ELF-1 (cell line): ENCODE measurements at places on chromosomes 2 and 18.

- peak; percentile 30 for DNase-seq
Observed at GRCh38 chr2:223051693-223052289, at the start of gene KCNE4. Gene KCNE4, plus strand, starts transcription at chr2:223052190. Its CDS starts 641 bp downstream, at chr2:223052831.

GRCh38 chr2:80255918-80256781, 48.4 kb downstream of the LRRTM1 start:
- peak; percentile 37 for DNase-seq

DNA sequence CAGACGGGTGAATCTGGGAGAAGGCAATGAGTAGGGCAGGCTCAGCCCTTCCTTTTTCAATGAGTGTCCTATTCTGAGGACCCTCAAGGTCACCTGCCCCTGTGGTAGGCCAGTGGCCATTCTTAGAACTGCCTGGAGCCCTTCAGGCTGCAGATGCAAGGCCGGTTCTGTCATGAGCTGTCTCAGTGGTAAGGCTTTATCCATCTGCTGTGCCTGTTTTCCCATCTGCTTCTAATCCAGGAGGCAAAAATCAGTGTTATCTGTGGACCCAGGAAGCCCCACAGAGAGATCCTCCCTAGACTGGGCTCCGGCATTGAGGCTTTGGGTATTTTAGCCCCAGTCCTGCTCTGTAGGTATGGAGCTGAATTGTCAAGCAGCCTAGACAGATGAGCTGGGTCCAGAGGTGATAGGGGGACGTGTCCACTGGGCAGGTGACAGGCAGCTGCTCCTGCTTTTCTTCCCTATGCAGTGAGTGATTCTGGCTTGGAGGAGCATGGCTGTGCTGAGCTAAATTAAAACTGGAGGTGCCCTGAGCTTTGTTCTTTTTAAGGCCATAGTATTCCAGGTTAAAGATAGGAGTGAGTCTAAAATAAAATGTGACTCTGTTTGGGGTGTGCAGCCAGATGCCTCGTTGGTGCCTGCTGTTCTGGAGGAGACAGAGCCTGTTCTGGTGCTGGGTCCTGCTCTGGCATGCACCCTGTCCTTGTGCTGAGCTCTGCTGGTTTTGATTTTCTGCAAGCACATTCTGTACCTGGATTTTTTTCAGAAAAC, 92.5 kb downstream of the FHOD3 start:
- no peak for DNase-seq

DNA sequence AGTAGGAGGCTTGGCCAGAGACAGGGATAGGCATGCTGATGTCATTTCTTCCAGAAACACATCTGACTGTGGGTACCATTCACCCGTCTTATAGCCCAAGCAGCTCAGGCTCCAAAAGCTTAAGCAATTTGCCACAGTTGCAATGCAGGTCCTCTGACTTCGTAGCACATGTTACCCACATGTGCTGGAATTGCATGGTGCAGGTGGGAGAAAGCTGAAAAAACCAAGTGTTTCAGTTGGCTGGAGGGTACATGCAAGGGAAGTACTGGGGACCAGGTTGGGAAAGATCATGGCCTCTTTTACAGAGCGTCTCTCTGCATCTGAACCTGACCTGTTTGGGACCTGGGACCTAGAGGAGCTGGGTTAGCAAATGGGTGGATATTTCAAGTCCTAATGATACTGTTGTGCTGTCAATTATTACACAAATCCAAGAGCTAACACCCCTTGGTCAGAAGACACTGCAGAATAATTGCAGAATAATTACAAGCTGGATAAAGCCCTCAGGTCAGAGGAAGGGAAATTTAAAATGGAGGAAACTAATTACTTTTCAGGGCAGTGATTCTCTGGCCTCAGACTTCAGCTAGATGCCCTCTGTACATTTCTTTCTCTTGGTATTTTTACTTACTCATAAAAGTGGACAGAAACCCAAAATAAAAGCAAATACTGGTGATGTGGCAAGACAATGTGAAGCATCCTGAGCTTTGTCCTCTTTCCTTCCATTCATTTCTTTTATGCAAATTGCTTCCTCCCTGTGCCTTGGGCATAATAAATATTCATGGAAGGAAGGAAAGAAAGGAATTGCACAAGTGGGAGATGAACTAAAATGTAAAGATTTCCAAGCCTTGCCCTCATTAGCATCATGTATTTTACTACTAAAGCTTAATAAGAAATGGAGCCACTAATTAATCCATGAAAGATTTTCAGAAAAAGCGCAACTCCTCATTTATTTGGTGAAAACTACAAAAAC, 45.6 kb upstream of the TTC39C start:
- DNase-seq: no peak

DNA sequence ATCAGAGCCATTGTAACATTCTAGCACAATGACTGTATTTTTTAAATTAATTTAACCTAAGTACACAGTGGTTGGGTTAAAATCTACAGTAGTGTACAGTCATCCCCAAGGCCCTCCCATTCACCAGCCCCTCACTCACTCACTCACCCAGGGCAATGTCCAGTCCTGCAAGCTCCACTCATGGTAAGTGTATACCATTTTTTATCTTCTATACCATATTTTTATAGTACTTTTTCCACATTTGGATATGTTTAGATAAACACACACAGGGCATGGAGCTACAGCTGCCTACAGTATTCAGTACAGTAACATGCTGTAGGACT, 72.1 kb downstream of the COPS8 start:
- no peak for DNase-seq

DNA sequence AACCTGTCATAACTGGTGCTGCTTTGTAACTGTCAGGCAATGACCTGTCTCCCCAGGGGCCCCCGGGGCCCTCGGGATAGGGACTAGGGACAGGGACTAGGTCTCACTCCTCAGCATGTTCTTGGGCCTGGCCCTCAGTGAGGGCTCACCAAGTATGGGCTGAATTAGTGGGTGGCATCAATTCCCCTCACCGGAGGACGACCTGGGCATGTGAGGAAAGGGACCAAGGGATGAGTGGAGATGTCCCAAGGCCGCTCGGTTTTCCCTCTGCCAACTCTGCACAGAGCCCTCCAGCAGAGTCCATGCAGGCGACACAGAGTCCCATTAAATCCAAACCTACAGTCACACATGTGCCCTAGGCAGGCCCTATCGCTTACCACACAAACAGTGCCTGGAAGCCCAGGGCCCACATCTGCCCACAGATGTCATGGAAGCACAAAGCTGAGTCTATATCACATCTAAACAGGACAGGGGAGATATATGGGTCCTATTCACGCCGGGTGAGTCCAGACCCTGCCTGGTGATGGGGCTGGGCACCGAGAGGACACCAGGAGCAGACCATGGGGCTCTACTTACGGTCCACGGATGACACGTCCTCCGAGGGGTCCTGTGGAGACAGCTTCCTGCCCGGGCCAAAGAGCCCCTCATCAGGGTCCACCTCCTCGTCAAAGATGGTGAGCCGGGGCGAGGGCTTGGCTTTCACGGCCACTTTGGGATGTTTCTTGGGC, 26.6 kb downstream of the HS1BP3 start:
- no peak for DNase-seq

- DNase-seq: no peak
Observed at GRCh38 chr2:211846714-211847113, 691.9 kb downstream of the ERBB4 start.

- no peak for DNase-seq
Observed at GRCh38 chr2:191369034-191369433, 123.8 kb downstream of the MYO1B start.

GRCh38 chr2:31446848-31447247, 32.3 kb upstream of the XDH start:
- DNase-seq: no peak

DNA sequence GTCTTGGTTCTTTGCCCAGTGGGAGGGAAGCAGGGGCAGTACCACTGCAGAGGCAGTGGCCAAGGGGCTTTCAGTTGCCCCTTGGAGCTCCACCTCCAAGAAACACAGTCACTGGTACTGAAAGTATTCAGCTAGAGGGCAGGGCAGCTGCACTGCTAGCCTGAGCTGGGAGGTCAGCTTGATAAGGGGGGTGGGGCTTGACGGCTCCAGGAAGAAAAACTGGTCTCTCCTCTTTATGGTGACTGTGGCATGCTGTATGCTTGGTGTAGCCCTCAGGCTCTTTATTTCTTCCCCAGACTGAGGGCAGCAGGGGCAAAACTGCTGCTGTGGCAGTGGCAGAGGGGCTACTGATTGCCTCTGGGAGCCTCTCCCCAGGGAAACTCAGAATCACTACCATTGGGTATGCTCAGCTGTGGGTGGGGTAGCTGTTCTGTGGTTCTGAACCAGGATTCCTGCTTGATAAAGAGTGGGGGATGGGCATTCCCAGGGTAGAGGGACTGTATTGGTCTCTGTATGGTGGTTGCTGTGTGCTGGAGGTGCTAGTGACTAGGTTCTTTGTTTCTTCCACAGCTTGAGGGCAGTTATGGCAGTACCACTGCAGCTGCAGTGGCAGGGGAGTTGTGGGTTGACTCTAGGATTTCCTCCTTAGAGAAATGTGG, 134.6 kb upstream of the SCN7A start:
- DNase-seq: peak; percentile 93

GRCh38 chr2:101811226-101812015, 113.9 kb downstream of the MAP4K4 start:
- DNase-seq: no peak

- no peak for DNase-seq
Observed at GRCh38 chr2:100073110-100073509, 69.3 kb downstream of the AFF3 start.

GRCh38 chr2:121283670-121284462, 1.1 kb downstream of the TFCP2L1 start:
- no peak for DNase-seq

GRCh38 chr2:157470321-157470720, 26.4 kb upstream of the CYTIP start:
- no peak for DNase-seq
